ENCODE measurements at places on chromosomes 11 and 22. TPM values are rescaled to one million over a fixed set of nuclear protein-coding genes. Genes with fewer than 3 reads are reported as not detected.
A peak's percentile ranks its signal among the peaks of the same experiment; 100 is the strongest.

GRCh38 chr11:27216270-27217149, 146.5 kb downstream of the CCDC34 start:
- DNase-seq: peak; percentile 90

The NXPE4 gene
- total RNA-seq: not detected

DNA sequence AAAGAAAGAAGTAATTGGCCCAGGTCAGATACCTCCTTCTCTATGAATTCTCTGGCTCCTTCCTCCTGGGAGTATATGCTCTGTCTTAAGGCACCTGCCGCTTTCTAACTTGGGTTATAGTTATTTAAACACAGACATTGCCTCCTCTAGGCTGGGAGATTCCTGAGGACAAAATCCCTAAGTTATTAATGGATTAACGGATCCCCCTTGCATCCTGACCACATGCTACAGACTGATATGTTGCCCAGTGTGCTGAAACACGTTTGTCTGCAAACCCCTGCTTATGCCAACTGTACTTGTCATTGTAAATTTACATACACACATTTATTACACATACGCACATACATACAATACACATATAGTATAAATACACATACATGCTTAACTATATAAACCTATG, 35.3 kb downstream of the PACSIN2 start:
- no peak for DNase-seq

The GCAT gene
- 7.7 TPM for total RNA-seq

- DNase-seq: no peak
These were observed 115.6 kb upstream of the PDGFD start for GRCh38 chr11:104279587-104279986.

GRCh38 chr22:45997077-45997776, 20.3 kb upstream of the WNT7B start:
- peak; percentile 97 for DNase-seq

The UCP3 gene
- total RNA-seq: 0.33 TPM

GRCh38 chr11:109237636-109238035, 184.4 kb upstream of the C11orf87 start:
- peak; percentile 50 for DNase-seq

DNA sequence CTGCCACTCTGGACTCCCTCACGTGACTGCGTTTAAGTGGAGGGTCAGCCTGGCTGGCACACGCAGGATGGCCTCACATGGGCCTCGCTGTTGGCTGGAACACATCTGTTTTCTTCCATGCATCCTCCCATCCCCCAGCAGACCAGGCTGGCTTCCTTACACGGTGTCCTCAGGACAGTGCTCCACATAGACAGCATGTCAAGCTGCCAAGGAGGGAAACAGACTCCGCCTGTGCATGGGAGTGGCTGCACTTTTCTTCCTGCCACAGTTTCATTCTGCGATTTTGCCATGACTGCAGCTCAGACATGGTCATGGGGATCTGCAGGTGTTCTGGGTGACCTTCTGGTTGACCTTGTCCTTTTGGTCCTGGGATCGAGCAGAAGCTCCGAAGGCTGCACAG, 344.2 kb downstream of the SHANK2 start:
- DNase-seq: no peak

GRCh38 chr11:64755681-64756361, 4.0 kb downstream of the PYGM start:
- DNase-seq: no peak

DNA sequence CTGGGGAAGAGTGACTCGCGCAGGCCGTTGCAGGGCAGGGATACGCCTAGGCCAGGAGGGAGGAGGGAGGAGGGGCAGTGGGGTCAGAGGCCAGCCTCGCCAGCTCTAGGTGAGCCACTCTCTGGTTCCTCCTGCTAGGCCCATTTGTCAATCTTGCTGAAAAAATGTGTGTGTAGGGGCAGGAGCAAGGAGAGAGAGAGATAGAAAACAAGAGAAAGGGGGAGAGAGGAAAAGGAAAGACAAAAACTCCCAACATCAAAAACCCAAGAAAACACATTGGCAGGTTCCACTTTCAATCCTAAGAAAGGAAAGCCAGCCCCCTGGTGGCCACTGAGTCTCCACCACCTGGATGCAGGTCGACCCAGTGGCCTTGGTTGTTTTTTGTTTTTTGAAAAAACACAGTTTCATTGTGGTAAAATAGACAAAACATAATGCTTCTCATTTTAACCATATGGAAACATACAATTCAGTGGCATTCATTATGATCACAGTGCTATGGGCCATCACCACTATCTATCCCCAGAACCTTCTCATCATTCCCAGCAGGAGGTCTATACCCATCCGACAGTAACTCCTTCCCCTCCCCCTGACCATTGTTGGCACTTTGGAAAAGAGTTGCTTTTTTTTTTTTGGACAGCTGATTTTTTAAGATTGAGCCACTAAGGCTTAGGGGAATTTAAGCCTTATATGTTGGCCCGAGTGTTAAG, 10.9 kb downstream of the OMP start:
- peak; percentile 29 for DNase-seq

The ZNF214 gene
- total RNA-seq: 9.9 TPM

DNA sequence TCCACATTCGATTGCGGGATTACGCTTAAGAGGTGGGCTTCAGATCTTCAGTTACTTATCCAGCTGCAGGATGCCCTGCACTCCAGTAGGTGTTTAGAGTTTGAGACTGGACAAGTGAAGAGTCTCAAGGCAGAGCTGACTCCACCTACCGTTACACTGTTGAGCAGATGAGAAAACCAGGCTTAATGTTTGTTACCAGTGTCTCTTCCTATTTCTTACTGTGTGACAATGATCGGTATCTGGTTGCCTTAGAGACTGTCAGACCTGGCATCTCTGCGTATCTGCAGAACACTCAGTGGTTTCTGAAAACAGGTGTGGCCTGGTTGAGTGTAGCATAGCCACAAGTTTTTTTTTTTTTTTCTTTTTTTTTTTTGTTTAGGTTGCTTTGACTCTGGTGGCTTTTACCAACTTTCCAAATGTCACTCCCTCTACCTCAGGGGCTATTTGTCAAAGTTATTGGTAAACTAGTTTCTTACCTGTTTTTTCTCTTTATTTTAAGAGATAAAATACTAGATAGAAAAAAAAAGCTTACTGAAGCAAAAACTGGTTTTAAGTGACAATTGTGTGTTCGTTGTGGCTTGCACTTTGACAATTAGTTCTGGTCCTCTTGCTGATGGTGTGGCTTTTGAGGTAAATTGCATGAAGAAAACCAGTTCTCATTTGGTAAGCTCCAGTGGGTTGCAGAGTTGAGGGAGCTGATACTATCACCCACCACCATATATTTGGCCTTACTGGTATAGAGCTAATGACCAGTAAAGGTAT, 284.8 kb downstream of the ETS1 start:
- no peak for DNase-seq

- DNase-seq: no peak
These were observed 4.3 kb upstream of the WT1 start for GRCh38 chr11:32439501-32440210.

DNA sequence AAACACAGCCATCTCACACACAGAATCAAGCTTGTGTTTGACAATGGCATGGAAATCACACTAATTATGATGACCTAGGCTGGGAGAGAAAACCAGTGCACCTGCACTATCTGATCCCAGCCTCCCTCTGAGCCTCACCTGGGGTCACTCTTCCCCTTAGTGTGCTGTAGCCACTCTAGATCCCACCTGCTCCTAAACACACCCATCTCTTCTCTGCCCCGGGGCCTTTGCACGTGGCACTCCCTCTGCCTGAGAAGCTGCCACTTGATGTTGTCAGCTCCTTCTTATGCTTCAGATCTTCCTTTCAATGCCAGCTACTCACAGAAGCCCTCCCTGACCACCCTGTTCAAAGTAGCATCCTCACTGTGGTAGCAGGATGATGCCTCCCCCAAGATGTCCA, 42.9 kb upstream of the NFAM1 start:
- DNase-seq: no peak

The IL17REL gene
- under 0.01 TPM for total RNA-seq

DNA sequence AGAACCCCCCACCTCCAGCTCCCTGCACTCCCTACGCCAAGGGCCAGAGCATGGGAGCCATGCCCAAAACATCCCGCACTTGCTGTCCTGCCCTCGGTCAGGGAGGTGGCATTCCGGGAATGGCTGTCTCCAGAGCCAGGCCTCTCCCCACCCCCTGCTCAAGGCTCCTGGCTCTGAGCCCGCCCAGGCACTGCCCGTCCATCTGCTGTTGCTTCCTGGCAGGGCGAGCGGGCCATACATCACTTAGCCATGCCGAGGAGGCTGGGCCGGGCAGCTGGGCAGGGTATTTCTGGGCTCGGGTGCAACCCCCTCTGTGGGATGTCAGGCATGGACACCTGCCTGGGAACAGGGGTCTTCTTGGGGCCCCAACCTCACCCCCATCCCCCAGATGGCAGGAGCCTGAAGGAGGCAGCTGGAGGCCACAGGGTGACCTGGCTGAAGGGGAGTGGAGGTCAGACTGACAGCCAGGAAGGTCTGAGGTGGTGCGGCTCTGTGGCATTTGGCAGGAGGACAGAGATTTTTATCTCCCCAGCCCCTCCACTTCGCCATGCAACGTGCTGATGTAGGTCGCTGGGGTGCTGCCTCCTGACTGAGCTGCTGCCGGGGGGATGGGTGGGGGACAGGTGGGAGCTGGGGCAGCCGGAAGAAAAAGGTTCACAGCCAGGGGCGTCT, 8.7 kb upstream of the CABP7 start:
- no peak for DNase-seq

The KCTD17 gene
- 19.5 TPM for total RNA-seq

The FOLR1 gene
- not detected for total RNA-seq

The TBC1D22A gene
- 10.3 TPM for total RNA-seq

The TMEM45B gene
- not detected for total RNA-seq

The CYB5R2 gene
- total RNA-seq: 17.2 TPM

GRCh38 chr11:95305705-95306104, 74.7 kb upstream of the SESN3 start:
- no peak for DNase-seq

- DNase-seq: no peak
These were observed 5.8 kb downstream of the CCDC34 start for GRCh38 chr11:27357250-27357649.

DNA sequence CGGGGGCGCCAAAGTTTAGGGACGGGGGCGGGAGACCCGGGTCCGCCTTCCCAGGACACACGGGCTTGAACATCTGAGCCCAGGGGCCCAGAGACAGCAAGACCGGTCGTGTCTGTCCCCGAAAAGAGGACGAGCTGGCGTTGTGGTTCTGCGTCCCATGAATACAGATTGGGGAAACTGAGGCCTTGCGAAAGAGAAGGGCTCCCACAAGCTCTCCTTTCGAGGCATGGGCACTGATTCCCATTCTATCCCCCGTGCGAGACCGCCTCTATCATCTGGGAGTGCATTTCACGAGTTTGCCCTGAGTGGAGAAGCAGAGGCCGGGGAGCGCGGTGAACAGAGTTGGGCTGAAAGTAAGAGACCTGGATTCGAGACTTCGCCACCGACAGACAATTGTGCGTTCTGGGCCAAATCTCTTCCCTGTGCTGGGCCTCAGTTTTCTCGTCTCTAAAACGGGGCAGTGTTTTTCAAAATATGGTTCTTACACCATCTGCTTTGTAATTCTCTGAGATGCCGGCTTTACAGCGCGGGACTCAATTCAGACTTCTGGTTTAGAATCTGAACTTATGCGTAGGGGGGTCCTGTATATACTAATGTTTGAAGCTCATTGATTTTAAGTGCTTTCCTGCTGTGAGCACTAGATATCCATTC, 471 bp downstream of the RNF185 start:
- peak; percentile 29 for DNase-seq

The INS gene
- not detected for total RNA-seq

The OSM gene
- not detected for total RNA-seq

The HBE1 gene
- 0.33 TPM for total RNA-seq

GRCh38 chr11:121557348-121557747, 104.6 kb upstream of the SORL1-AS1 start:
- DNase-seq: peak; percentile 73

GRCh38 chr22:43431808-43432554, 20.2 kb downstream of the MPPED1 start:
- no peak for DNase-seq

GRCh38 chr22:31995807-31996206, 47.3 kb upstream of the SLC5A1 start:
- DNase-seq: no peak

DNA sequence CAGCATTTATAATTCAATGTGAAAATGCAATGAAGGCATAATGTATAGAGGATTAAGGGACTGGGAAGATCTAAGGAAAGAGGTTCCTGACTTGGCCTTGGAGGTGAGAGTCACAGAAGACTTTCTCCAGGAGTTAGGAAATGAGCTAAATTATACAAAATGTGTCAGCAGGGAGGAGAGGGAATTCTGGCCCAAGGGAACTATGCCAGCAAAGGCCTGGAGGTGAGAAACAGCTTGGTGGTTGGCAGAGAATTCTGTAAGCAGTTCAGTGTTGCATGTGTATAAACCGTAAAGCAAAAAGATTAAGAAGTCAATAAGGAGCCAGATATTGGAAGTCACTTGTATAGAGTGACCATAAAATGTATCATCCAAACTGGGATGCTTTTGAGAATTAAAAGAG, 142.2 kb upstream of the SESN3 start:
- no peak for DNase-seq

The DEFB131B gene
- not detected for total RNA-seq

GRCh38 chr11:120215634-120216033, 4.8 kb downstream of the OAF start:
- DNase-seq: peak; percentile 64

The LYVE1 gene
- total RNA-seq: 0.17 TPM

DNA sequence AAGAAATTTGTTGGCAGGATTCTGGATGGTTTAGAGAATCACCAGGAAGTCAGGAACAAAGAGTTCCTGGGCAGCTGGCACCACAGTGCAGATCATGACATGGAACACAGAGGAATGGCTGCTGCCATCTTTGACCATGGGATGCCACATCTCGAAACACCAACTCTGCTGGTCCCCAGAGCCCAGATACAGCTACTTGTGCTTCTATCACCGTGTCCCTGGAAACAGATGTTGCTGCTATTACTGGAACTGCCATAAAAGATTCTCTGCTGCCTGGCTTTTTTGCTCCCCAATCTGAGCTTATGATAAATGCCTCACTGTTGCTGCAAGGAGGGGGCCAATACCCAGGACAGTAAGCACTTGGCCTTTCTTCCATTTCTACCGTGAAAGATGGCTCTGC, 185.2 kb downstream of the CSNK2A3 start:
- DNase-seq: no peak

DNA sequence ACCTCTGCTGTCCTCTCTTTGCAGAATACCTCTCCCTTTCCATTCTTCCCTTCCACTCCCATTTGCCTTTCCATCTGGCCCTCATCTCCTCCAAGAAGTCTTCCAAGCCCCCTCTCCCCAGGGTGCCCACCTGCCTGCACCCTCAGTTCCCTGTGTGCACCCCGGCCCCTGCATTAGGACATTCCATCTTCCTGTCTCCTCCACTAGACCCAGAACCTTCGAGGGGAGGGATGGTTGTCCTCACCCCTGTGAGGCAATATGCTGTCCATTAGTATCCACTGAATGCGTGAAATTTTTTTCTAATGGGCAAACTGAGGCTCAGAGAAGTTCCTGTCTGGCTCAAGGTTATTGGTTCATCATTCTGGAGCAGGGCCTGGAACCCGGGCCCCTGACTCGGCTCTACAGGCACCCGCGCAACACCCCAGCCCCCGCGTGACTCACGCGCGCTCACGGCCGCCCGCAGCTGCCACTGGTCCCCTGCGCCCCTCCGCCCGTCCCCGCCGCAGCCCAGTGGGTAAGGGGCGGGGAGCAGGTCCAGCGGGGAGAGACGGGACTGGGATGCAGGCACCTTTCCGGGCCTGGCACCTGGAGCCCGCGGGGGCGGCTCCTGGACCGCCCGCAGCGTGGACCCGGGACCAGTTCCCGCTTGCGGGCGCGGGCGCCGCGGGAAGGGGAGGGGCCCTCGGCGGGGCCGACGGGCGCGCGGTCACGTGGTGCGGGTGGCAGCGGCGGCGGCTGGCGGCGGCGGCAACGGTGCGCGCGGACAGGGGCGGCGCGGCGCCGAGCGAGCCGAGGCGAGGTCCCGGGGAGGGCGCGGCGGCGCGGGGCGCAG, 7.0 kb downstream of the SEPTIN3 start:
- DNase-seq: no peak
